ENCODE measurements at places on chromosomes 4 and X.

DNA sequence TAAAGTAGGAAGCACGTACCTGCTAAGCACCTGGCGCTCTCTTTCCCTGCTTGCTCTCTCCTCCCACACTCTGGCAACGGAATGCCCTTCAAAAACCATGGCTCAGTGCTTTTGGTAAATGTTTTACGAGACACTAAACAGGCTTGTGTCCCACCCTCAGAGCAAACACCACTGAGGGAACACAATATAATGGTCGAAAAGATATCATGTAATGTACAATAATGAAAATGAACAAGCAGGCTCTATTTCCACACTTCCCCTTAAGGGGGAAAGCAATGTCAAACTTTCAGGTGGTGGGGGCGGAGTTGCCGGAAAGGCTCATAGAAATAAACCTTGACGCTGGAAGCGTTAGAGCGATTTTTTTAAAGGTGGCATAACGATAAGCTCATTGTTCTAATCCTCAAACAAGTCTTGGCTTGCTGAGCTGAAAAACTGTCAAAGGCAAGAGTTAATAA, 115.1 kb downstream of the RBM47 start:
- DNase-seq = no peak

- DNase-seq = no peak
Measured at GRCh38 chrX:32745323-32745722, 466.0 kb downstream of the DMD start.

- no peak for DNase-seq
Measured at GRCh38 chr4:147104768-147105167, 159.1 kb upstream of the TTC29 start.

GRCh38 chr4:127748957-127749356, 18.8 kb downstream of the SLC25A31 start:
- no peak for DNase-seq

- DNase-seq = no peak
Measured at GRCh38 chr4:162356181-162356580, 192.4 kb upstream of the FSTL5 start.

GRCh38 chrX:119187298-119187697, 48.8 kb upstream of the PGRMC1 start:
- no peak for DNase-seq

GRCh38 chrX:78321809-78322208, 5.6 kb downstream of the CYSLTR1 start:
- no peak for DNase-seq

DNA sequence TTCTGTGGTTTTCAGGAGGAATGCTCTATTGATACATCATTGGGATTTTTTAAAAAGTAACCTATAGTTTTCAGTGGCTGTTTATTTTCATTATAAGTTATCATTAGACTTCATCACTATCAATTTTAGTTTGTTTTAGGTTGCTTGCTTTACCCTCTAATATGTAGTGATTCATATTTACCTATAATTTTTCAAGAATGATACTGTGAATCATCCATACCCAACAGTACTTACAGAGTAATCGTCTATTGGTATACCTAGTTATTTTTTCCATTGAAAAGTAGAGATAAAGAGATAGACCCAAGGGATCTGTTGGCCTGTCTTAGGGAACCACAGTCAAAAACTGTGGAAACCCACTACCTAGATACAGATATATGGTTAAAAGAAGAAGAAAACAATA, 83.3 kb downstream of the KLHL34 start:
- no peak for DNase-seq

DNA sequence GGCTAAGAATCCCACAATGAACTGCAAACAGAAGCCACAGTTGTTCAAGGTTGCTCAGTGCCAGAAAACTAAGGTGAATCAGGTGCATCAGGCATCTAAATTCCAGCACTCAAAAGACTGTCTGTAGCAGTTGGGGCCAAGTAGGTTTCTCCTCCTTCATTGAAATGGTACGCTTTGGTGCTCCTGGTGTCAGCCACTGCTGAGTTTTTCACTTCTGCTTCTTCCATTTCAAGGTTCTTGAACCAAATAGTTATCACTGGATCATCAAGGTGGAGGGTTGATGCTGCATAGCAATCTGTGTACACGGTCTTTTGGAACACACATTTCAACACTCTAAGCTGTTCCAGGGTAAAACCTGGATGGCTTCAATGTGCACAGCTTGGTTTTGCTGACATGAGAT, 74.4 kb downstream of the TMA16 start:
- DNase-seq = no peak

Data from NCI-H2081 treated with DMSO at 0.1 percent for 48 hours (cell line).